Stimulated activated CD4-positive, alpha-beta T cell treated with anti-CD3 and anti-CD28 coated beads, Interleukin-1b, Interleukin-23, amount 100 ng/mL, for 1 hour (primary cell): ENCODE measurements at places on chromosomes 6 and 20.

DNA sequence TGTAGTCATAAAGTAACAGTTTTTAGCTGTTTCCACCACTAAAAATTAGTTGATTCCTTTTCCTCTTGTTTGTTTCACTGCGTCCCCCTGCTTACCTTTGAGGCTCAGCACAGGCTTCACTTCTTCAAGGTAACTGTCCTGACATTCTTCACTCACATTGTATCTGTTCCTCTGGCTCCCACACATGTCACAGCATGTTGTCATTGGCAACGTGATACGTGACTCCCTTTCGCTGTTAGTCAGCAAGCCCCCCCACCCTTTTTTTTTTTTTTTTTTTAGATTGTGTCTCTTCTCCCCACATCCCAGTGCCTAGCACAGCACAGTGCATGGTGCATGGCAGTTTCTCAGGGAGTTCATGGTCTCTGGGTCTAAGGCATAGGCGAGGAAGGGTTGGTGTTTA lies 13.3 kb downstream of the VAPB start:
- DNase-seq: no peak

- DNase-seq: no peak
Measured at GRCh38 chr20:3461211-3461771, 9.5 kb upstream of the ATRN start.

DNA sequence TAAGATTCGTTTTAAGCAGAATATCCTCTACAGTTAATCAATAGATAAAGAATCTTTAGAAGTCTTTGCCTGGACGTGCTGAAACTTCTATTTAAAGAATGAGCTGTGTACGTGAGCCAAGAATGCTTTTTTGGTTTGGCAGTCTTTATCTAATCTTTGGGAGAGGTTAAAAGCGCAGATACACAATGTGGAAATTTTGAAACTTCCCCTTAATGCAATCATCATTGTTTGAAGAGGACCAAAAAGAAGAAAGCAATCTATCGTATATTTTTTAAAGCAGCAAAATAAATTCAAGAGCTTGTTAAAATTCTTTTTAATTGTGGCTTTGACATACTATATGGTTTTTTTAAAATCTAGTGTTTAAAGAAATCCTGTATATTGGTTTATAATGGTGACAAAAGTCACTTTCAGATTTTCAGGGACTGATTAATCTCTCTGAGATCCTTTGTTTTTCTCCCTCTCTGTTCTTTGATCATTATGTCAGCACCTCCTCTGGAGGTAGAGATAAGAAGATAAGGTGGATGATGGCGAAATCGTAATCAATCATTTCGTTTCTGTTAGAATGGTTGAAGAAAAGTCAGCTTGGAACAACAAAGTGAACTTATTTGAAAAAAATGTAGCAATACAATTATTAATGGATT lies 92.1 kb upstream of the FAM184A start:
- DNase-seq: no peak

DNA sequence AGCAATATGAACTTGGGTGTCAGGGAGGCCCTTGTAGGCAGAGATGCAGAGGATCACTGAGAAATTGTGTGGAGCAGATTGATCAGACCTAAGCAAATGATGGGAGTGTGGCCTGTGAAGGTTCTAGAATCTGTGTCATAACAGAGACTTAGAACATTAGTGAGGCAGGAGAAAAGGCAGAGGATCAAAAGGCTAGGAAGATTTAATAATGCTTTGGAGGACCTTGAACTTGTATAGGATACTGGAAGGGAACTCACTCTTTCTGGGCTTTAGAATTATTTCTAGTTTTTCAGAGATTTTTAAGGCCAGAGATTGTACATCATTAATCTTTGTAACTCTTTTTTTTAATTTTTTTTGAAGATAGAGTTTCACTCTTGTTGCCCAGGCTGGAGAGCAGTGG lies at the start of gene TSBP1:
Gene TSBP1, minus strand, starts transcription at position 101 of the 400 bp plus-strand sequence. CDS start 197 bp downstream, outside the sequence.
- DNase-seq: no peak
